ENCODE measurements at places on chromosomes 6 and 20. TPM values are rescaled to one million over a fixed set of nuclear protein-coding genes. Genes with fewer than 3 reads are reported as not detected.

DNA sequence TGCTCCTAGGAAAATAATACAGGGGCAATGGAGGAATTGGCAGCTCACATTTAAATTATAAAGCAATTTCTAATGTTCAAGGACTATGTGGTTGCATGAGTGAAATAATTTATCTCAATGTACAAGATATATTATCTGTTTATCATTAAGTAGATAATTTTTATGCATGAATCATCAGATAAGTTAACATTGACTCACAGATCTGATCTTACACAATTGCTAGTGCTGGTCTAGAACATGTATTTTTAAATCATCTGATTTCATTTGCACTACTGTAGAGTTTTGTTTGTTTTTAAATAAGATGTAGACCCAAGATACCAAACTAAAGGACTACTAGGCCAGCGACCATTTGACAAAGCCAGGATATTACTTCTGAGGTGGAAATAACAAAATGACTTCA is 199.2 kb downstream of the BMP2 start:
- no peak for DNase-seq

DNA sequence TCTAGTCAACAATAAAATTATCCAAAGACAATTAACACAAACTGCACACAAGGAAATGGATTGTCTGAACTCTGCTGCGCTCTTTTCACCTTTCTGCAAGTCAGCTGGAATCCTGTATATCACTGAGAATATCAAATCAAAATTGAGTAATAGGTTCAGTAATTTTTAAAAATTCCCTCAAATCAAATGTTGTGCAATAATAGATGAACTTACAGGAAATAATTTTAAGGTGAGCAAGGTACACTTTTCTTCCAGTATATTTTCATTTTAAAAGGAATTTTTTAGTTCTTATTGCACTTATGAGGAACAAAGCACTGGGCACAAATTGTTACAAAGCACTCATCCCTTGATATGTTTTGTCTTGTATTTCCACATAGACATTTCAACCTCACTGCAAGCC is 1.2 kb downstream of the SAYSD1 start:
- DNase-seq, result no peak

GRCh38 chr6:20978151-20978614 is 443.9 kb downstream of the CDKAL1 start:
- no peak for DNase-seq

DNA sequence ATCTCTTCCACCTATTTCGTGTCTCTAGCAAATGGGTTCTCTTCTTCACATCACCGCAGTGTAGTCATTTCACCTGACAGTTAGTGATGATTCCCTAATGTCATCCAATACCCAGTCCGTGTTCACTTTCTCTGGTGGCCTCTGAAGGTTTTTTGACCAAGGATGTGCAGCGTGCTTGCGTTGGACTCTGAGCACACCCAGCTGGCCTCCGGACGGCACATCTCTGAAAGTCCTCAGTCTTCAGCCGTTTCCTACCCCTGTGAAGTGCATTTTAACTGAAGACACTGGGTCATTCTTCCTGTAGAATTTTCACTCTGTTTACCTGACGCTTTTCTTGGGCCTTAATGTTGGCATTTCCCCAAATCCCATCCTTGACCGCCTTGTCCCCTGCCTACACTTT is 98.7 kb downstream of the ERMARD start:
- DNase-seq, result no peak

DNA sequence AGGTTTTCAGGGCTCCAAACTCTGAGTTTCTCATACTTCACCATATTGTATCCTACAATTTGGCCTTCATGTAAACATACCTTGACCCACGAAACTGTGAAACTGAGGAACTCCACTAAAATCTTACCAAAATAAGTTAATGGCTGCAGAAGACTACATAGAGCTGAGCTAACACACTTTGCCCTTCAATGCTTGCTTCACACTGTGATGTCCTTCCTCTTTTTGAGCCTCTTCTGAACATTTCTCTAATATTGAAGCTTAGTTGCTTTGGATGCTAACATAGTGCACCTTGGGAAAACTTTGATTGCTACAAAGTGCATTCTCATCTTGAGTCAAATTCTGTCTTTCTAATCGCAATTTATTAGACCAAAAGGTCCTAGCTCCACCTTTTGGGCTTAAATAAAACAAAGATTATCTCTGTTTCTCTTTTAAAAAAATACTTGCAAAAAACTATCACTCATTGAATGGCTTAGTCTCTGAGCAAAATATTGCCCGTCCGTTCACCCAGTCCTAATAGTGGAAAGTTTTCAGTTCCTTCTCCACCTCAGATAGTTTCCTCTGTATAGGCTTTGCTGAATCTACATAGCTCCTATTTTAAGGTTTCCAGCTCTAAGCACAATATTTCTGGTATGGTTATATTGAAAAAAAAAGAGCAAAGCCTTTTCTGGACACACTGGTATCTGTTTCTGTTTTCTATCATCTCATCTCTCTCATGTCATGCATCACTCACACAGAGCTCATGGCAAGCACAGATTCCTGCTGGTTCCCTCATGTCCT is 494.6 kb downstream of the RFPL4B start:
- no peak for DNase-seq

- DNase-seq, result no peak
Observed at GRCh38 chr6:52511572-52512151, 65.2 kb downstream of the TRAM2 start.

DNA sequence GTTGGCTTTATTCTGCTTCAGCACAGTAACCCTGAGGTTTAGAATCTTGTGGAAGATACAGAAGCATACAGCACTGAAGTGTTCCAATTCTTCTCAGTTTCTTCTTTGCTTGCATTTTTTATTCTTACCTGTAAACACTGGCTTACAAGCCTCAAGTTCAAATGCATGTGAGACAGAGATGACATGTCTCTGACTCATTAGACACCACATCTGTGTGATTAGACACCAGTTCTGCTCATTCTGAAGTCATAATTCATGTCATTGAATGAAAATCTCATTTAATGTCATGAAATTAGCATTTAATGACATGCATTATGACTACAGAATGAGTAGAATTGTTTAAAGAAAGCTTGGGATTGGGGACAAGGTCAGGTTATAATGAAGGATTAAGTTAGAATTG is 5.8 kb downstream of the GZF1 start:
- DNase-seq, result no peak

DNA sequence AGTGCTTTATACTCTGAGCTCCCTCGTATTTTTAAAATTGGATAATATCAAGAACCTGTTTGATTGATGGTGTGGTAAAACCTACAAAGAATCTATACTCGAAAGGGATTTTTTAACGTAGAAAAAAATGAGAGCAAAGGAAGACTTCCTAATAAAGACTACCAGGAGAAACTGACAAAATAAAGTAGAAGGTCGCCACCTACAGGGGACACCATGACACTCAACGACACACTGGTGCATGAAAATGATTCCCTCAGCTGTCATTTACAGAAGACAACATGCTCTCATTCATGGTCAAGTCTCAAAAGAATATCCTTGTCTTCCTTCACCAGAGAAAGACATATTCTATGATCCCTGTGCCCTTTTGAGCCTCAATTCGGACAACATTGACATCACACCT is 10.1 kb upstream of the NHSL1 start:
- no peak for DNase-seq

GRCh38 chr6:148173548-148173947 is 169.1 kb upstream of the SASH1 start:
- no peak for DNase-seq

DNA sequence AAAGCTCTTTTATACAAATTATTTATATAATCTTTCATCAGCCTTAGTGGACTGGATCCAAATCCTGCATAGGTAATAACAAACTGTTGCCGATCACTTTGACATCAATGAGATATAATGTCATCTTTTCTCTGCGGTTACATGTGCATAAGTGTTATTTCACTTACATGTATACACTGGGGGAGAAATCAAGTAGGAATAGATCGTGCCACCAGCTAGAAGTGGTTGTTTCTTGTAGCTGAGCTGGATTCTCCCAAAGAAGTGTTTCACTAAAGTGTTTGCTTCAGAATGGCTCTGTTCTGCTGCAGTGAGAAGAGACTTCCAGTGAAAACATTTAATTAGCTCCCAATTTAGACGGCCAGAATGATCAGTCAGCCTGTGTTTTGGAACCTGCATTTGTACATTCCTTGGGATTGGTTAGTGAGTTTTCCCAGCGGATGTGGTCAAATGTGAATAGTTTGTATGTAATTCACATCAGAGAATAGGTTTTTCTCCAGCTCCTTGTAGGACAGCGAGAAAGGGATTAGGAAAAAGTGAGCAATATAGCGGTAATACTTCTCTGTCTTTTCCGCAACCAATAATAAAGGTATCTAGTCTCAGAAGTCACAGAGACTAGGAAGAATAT is 163.1 kb upstream of the CCN2 start:
- no peak for DNase-seq

The C6orf58 gene
- total RNA-seq, result 1.6 TPM

Measured in frontal cortex (tissue), 4 donors.